Bone marrow (tissue), 2 donors: ENCODE measurements at places on chromosomes 7 and 10.

GRCh38 chr7:94055963-94056362 is 51.8 kb upstream of the BET1 start:
- no peak for DNase-seq

DNA sequence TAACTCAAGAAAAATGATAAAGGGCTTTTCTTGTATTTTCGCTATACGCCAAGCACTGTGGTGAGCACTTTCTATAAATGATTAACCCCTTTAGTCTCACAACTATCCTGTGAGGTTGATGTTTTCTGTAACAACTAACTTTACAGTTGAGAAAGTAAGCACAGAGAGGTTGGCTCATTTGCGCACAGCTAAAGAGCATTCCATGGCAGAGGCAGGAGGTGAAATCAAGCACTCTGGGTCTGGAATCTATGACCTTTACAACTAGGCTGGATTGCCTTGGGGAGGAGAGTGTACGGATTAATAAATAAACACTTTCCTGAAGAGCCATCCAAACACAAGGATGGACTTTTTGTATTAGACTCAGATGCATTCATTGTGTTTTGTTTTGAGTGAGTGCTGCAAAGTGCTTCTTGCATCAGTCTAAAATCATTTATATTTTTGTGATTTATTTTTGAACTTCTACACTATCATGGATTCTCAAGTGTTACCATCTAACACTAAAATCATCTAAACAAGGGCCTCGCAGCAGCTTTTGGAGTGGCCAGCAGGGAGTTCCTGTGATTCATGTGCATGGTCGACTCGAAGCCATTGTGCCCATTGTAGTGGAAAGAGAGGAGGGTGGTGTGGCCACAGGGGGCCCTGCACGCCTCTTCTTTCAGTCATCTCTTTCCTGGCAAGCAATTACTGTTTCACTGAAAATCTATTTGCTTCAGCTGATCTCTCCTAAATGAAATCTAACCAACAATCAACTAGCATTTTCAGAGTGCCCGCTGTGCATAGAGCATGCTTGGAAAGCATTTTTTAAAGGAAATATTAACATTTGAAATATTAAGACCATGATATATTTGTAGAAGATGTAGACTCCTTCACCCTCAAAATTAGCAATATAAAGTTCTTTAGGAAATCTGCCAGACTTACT is 633.4 kb upstream of the COBL start:
- no peak for DNase-seq

DNA sequence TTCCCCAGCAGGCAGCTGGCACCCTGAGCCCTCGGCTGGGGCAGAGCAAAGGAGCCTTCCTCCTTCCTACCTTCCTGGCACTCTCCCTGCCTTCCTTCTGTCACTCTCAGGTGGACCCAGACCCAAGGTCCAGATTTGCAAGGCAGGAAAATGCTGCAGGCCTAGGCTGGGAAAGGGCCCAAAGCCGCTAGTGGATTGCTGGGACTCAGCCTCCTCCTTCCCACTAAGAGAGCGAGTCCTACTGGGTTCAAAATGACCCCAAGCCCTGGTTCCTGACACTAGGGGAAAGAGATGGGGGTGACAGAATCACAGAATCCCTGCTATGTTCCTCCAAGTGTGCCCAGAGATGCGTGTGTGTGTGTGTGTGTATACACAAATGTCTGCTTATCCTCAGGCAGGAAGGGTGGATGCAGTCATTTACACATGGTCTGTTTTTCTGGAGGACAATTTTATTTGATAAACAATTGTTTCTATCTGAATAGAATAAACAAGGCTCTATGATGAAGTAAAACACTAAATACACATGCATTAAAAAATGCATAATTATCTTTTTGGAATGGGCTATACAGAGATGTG is 1.3 kb upstream of the PLAU start:
- DNase-seq: no peak

- DNase-seq: no peak
These were observed 5.4 kb downstream of the IDI1 start for GRCh38 chr10:1043532-1043995.

GRCh38 chr7:110470420-110470819 is 620.5 kb upstream of the LRRN3 start:
- DNase-seq: no peak

- no peak for DNase-seq
These were observed 355.4 kb downstream of the KCNMA1 start for GRCh38 chr10:77282163-77282562.

- DNase-seq: no peak
These were observed 1.8 kb downstream of the CCDC186 start for GRCh38 chr10:114172216-114172615.

GRCh38 chr7:103983201-103983977 is 6.1 kb downstream of the RELN start:
- DNase-seq: no peak

DNA sequence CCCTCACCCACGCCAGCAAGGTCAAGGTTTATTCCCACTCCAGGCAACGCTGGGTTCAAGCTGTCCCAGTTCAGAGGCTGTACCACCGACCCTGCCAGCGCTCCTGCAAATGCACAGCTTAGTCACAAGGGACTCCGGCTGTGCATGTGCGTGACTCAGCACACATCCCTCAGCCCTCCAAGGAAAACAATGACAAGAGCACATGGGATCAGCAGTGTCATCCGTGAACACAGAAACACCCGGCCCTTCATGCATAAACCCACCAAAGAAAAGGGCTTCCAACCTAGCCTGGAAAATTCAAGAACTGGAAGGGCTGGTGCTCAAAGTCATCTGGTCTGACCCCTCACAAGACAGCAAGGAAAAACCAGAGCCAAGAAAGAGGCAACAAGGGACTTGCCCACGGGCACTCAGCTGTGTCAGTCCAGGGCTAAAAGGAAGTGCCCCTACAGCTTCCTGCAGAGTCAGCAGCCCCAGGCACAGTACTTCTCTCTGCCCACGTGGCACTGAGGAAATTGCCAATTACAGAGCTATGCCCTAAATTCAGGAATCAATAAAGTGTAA is 106.1 kb downstream of the KCNMA1 start:
- DNase-seq: no peak

GRCh38 chr10:101011517-101012423 is 12.2 kb downstream of the LZTS2 start:
- no peak for DNase-seq

- DNase-seq: peak; percentile 42
These were observed 62.1 kb downstream of the SDHAF3 start for GRCh38 chr7:97179454-97180104.

DNA sequence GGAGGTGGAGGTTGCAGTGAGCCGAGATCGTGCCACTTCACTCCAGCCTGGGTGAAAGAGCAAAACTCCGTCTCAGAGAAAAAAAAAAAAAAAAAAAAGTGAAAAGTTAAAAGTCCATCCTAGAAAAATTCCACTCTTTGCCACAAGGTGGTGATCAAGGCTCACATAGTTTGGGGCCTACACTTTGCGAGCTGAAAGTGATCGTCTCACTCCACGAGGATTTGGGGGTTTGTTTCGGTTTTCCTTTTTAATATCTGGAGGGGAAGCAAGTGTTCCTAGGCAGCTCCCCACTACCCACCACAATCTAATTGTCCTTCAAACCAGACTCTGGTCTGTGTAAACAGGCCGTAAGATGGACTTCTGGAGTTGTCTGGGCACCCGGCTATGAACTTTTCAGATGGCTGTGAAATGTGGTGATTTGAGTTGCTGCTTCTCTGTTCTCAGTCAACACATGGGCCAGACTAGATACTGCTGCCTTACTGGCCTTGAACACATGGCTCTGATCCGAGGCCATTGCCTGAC is 27.1 kb downstream of the PRLHR start:
- peak; percentile 22 for DNase-seq

DNA sequence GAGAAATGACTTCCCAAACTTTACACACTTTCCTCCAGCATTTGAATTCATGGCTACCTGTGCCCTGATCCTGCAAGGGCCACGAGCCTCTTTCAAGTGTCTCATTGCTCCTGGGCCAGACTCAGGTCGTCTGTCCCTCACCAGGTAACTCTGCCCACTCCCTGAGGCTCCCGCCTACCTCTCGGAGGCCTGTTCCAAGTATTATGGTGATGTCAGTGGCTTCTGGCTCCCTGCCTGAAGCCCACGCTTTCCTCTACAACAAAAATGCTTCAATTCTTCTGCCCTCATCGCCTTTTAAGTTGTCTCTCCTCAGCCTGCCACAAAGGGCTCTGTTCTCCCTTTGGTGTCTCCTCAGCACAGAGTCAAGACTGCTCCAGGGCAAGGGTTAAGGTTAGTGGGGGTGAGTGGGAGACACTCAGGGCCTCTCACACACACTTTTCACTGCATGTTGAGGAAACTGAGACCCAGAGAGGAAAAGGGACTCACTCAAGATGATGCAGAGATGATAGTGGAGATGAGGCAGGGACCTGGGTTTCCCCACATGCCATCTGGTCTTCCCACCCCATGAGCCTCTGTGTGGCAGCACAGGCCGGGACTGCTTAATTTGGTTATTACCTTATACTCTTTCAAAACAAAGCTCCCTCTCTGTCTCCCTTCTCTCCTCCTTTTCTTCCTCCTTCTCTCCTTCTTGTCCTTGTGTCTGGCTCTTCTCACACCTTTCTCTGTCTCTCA is 28.3 kb upstream of the EGR2 start:
- DNase-seq: no peak

DNA sequence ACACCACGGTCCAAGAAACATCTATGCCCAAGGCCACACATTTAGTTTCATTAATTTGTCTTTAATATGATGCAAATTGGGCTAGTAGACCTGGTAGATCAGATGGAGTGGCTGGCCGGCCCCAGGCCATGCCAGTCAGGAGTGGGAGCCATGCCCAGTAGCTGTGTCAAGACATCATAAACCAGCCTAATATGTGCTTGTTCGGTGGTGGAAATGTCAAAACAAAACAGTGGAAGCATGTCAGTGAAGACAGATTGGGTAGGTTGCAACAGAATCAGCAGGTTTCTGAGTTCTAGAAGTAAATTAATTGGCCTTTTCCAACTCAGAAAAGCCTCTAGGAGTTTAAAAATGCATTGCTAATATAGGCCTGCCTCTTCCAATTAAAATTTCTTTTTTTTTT is 124.7 kb downstream of the NRP1 start:
- DNase-seq: no peak

GRCh38 chr10:88156341-88156740 is 292.9 kb downstream of the PTEN start:
- no peak for DNase-seq

DNA sequence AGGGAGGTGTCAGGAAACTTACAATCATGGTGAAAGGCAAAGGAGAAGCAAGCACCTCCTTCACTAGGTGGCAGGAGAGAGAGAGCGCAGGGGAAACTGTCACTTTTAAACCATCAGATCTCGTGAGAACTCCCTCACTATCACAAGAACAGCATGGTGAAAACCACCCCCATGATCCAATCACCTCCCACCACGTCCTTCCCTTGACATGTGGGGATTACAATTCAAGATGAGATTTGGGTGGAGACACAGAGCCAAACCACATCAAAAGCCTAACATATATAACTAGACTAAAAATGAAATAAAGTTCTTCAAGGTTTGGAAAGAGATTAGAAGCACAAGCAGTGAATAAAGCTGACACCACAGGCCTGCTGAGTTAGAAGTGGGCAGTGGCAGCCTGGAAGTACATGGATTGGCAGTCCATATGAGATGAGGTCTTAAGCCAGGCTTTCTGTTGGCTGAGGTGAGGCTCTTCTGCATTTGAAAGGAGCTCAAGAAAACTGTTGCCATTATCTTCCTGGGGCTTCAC is 96.4 kb upstream of the MDFIC start:
- DNase-seq: no peak

GRCh38 chr10:10848488-10849111 is 169.1 kb upstream of the CELF2 start:
- DNase-seq: no peak

DNA sequence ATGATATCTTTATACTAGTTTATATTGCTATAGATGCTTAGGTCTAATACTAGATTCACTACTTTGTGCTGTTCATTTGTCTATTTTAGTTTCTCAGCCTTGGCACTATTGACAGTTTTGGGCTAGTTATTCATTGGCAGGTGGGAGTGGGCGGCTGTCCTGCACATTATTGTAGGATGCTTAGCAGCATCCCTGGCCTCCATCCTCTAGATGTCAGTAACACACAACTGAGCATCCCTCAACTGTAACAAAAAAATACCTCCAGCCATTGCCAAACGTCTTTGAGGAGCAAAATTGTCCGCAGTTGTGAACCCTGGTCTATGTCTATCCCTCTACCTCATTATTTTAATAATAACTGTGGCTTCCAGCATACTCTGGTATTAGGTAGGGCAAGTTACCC is 34.4 kb upstream of the PNLIP start:
- DNase-seq: no peak

DNA sequence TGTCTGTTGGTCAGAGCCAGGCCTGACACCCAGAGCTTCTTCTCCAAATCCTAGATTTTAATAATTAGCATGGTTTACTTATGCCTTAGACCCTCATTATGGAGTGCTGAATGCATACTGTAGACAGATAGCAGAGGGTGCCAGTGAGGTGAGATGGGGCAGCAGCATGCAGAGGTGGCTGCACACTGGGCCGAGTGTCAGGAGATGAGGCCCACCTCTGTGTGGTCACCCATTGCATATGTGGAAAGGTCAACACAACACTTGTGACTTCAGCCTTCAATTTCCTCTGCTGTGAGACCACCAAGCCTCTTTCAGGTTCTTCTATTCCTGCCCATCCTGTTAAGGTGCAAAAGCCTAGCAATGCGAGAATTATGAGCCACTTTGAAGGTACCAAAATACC is 39.7 kb upstream of the NMT2 start:
- DNase-seq: no peak
